ENCODE measurements at places on chromosomes 7 and 10.

DNA sequence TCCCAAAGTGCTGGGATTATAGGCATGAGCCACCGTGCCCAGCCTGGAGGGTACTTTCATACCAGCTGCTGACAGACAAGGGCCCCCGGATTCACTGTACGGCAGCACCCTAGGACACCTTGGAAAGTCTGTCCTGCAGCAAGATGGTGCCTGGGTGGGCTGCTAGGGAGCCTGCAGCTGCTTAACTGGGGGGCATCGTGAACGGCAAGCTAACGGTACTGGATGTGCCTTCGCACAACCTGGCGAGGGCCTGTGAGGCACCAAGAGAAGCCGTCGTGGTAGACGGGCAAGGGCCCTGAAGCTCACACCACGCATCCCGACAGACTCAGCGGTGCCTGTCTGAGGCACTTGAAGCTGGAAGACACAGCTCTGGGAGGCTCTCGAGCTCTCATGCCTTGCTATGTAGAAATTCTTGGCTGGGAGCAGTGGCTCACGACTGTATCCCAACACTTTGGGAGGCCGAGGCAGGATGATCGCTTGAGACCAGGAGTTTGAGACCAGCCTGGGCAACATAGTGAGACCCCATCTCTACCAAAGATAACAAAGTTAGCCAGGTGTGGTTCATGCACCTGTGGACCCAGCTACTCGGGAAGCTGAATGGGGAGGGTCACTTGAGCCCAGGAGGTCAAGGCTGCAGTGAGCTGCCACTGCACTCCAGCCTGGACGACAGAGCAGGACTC, 9.4 kb downstream of the BRAT1 start:
- DNase-seq = no peak

DNA sequence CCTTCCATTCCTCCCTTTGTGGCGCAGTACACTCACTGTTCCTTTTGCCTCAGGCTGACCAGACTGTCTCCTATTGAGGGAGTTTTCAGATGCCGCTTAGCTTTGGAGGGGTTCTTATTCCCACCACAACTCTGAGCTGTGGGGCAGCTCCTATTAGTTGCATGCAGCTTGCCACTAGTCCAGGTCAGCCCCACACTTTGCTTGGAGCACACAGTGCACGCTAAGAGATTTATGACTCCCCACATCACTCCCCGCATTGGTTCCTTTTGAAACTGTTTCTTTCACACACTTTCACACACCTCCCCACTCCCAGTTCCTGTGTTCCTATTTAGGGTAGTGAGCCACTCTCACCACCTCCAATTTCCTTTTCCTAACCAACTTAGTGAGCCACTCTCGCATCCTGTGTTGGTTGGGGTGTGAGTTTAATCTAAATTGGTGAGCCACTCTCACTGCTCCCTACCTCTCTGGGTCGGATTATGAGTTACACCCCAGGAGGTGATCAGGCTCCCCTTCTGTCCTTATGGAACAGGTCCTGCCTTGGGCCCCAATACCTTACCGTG, 10.4 kb upstream of the ZNF485 start:
- DNase-seq = no peak

GRCh38 chr7:47747160-47747559, 165.2 kb upstream of the TNS3 start:
- no peak for DNase-seq

DNA sequence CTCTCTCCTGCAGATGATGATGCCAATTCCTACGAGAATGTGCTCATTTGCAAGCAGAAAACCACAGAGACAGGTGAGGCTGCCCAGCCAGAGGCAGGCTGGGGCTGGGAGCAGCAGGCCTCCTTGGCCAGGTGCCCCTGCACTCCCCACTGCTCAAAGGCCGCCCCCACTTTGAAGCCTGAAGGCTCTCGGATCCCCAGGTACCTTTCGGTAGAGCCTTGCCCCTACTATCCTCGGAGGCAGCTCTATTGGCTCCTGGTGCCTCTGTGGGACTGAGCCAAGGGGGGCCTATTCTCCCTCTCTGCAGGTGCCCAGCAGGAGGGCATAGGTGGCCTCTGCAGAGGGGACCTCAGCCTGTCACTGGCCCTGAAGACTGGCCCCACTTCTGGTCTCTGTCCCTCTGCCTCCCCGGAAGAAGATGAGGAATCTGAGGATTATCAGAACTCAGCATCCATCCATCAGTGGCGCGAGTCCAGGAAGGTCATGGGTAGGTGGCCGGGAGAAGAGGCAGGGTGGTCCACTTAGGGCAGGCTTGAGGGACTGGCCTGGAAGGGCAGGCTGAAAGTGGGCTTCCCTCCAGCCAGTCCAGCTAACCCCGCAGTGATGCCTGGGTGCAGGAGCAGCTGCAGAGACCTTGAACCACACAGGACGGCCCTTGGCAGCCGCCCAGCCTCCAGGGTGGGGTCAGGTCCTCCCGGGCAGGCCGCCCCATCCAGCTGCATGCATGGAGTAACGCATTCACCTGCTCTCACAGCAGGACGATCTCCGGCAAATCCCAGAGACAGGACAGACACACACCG, 14.1 kb downstream of the LAT2 start:
- no peak for DNase-seq

GRCh38 chr7:46143949-46144917, 223.2 kb upstream of the IGFBP3 start:
- no peak for DNase-seq

DNA sequence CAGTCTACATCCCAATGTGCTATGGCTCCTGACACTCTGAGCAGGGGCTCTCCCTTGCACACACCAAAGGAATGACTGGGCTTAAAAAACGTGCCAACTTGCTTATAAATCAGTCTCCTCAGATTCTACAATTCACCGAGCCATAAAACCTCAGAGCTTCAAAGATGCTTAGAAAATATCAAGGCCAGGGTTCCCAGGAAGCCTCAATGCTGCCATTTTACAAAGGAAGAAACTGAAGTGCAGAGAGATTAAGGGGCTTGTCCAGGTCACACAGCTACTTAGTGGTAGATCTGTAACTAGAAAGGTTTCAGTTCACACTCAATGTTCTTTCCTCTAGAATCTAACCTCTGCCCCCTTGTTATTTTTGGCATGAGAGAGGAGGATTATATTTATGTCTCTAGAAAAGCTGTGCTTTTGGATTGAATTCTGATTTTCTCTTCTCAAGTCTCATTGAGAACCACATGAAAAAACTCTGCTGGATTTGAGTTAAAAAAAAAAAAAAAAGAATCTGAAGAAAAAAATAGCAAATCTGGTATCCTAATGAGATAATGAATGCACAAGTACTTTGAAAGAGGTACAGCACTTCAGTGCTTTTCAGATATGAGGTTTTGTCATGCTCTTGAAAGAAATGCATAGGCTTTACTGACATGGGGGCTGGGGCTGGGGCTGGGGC, 22.3 kb upstream of the TSPAN33 start:
- no peak for DNase-seq

DNA sequence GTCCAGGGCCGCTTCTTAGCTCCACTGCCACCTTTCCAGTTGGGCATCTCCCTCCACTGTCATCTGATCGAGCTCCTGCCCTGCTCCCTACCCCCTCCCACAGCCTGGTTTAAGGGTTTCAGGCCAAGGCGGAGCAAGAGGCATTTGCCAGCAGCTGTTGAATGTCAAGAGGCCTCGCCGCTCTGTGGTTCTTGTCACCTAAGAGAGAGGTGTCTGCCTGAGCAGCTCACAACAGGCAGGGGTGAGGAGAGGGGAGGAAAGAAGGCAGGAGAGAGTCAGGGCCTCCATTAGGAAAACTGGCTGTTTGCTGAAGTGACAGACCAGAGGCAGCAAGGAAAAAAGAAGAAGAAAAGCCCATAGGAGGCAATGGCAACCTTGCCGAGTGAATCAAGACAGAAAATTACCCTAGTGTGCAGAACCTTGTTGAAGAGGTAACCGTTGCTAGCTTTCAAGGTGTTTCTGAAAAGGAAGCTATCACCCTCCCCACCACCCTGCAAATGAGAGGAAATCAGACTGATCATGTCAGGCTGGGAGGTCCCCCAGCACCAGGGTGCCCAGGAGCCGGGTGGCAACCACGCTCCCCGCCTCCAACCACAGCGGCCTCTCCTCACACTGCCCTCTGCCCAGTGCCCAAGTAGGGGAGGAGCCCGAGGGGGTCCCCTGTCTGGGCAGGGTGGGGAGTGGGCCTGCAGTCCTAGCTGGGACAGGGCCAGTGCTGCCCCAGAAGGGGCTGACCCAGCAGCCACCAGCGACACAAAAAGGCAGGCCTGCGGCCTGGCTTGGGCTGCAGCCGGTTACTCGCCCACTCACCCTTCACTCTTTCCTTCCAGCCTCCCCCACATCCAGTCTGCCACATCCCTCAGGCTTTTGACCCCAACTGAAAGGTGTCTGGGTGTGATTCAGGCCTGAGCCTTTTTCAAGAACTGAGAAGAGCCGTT, 7.1 kb downstream of the GATA3 start:
- DNase-seq = no peak

- DNase-seq = no peak
Observed at GRCh38 chr7:70788276-70788675, 343.7 kb upstream of the GALNT17 start.

GRCh38 chr10:124691002-124691401, 53.2 kb downstream of the FAM53B start:
- no peak for DNase-seq

Data from stimulated activated CD8-positive, alpha-beta memory T cell treated with anti-CD3 and anti-CD28 coated beads, Interleukin-7, amount 100 ng/mL, for 1 hour (primary cell).